ENCODE measurements at places on chromosomes 7 and 10.

DNA sequence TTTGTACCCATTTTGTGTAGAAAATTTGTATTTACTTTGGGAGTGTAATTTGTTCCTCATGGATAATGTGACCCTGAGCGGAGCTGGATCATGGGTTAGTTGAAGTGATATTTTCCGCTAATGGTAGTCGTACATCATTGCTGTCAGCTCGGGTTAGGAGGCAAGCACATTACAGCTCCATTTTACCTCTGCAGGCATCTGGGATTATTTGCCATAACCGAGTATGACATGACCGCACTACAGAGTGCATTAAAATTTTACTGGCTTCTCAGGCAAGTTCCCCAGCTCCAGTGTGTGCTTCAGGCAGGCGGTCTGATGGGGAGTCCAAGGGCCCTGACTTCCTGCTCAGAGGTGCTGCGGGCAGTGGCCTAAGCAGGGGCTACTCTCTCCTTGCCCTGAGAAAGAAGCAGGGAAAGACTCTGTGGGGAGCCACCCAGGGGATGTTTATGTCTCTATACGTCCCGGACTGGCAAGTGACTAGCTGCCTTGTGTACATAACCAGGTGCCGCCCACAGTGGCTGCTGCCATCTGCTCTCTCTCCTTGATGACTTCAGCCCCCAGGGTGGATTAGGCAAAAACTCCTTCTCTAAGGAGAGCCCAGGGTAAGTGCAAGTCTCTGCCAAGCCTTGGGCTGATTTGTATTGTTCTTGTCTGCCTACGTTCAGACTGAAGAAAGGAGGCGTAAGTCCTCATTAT, 685.3 kb upstream of the GALNT17 start:
- DNase-seq, result no peak

DNA sequence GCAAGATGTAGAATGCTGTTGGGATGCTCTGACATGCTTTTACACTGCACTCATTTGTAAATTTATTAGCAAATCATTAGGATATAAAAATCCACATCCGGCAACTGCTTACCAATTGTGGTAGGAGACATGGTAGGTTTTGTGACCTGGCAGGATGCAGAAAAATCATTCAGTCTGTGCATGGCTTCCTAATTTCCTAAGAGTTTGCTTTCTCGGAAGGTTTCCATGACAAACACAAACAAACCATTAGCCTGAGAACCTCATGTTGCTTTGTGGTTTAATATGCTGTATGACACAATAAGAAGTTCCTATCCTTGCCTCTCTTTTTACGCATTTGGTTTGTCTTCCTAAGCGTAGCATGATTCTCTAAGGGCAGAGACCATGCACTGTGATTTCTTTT, 14.7 kb upstream of the LMBR1 start:
- DNase-seq, result no peak

GRCh38 chr10:125538947-125539731, 143.8 kb downstream of the TEX36 start:
- no peak for DNase-seq

DNA sequence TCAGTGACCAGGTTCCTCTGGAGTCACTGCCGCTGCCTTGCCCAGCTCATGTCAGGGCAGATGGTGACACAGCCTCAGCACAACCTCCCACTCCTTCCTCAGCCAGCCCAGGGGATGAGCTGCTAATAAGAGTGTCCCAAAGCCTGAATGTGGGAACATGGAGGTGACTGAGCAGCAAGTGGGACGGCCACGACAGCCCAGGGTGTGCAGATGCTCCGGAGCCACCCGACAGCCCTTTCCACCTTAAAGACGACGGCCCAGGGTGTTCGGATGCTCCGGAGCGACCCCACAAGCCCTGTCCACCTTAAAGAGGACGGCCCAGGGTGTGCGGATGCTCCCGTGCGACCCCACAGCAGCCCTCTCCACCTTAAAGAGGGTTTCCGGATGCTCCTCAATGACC, 89.2 kb downstream of the DIP2C start:
- no peak for DNase-seq

DNA sequence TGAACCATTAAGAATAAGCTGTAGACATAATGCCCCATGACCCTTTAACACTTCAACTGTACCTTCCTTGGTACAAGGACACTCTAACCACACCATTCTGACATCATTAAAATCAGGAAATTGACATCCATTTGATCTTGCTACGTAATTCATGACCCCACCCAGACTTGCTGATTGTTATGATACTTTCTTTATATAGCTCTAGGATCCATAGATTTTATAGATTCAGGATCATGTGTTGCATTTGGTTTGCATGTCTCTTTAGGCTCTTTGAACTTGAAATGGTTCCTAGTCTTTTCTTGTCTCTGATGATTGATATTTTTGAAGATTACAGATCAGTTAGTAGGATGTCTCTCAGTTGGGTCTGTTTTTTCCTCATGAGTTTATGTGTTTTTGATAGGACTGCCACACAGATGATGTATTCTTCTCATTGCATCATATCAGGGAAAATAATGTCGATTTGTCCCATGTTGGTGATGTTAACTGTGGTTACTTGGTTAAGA, 13.5 kb downstream of the CCM2 start:
- DNase-seq, result no peak

DNA sequence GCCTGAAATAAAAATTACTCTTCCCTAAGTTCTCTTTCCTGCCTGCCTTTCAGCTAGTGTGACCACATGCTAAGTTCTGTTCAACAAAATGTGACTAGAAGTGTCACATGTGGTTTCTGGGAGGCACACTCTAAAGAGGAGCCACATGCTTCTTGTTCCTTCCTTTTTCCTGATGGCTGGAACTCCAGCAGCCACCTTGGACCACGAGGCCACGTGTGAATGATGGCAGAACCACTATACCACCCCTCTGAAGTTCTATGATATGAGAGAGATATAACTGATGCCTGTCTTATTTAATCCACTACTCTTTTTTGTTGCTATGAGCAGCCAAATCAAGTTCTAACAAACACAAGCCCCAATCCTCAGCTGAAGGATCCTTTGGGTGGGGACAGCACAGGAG, 8.1 kb downstream of the PODXL start:
- DNase-seq, result no peak

- DNase-seq, result no peak
Observed at GRCh38 chr7:16223963-16224707, 197.2 kb downstream of the CRPPA start.

DNA sequence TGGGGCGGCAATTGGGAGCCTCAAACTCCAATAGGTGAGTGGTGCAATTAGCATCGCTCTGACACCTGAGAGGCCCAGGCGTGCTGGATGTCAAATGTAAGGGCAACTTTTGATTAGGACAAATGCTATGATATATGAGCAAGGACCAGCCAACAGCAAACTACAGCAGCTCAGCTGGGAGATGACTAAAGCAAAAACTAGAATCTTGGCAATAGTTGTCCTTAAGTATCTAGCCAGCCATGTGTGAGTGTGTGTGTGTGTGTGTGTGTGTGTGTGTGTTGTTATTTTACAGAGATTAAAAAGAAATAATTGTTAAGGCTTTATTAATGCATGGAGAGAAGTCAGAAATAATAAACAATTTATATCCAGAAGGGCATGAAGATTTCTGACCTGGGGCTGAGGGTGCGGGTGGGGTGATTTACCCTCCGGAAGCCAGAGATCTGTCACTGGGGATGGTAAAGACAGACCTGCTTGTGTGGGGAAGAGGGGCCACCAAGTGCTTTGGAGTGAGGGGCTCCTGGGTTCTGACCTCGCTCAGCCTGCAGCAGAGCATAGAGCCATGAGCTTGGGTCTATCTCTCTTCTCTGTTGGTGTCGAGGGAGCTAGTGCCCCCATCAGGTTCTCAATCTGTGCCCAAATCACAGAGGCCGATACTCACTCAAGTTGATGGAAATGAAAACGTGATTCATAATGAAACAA, 77.3 kb downstream of the EMX2 start:
- no peak for DNase-seq

- no peak for DNase-seq
Observed at GRCh38 chr7:155292680-155293226, 4.9 kb upstream of the INSIG1 start.

- DNase-seq, result no peak
Observed at GRCh38 chr7:143199040-143199439, 15.8 kb downstream of the TAS2R39 start.

GRCh38 chr7:17186745-17187530, 111.5 kb upstream of the AHR start:
- no peak for DNase-seq

DNA sequence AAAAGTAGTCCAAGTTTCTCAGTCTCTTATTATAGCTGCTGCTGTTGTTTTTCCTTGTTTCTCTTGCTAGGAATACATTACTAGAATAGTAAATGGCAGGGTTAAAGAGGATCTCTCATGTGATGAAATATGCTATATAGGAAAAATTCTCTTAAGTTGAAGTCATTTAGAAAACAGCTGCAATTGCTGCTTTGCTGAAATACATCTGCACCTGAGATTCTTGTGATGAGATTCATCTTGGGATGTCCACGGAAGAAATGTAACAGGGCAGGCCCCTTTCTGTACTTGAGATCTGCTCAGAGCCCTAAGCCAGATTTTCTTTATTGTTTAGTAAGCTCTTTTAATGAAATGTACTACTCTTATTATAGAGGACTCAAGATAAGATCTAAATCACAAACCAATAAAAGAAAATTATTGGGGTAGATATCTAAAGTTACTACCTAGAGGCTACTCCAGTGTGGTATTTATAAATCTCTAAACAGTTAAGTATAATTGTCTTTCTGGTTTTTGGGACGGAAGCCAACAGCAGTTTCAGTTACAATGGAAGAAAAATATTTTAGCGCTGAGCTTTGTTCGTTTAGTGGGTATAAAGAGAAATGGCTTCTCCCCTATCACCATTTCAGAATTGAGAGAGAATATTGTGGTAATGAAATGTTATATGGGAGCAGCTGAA, 701.5 kb downstream of the KCNMA1 start:
- no peak for DNase-seq

GRCh38 chr7:34756025-34756437, 98.0 kb downstream of the NPSR1 start:
- DNase-seq, result no peak

DNA sequence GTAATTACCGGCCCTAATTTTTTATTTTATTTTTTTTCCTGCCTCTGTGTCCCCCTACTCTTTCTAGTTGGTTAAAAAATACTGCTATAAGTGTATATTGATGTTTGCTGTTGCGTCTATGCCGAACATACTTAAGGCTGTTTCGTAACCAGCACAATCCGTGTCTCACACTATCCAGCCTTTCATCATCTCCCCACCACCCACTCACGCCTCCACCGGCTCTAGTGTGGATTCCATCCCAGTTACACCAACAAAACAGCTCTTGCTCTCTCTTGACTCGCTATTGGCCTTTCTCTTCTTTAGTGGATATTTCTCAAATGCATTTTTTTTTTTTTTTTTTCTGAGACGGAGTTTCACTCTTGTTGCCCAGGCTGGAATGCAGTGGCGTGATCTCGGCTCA, 70.1 kb upstream of the CAMK1D start:
- DNase-seq, result no peak

DNA sequence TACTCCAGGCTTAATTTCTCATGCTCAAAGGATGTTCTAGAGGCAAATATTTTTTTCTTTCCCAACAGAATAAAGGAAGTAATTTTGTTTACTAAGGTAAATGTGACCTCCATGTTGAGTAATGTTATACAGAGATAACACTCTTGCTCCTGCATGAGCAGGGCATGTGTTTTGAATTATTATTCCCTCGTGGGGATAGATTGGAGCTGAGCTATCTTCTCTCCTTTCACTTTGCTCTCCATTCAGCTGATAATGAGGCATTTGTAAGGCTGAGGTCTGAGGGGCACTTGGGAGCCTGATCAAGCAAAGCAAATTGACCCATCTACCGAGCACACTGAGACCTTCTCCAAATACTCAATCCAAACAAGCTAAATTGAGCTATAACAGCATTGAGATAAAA, 50.7 kb upstream of the GHITM start:
- no peak for DNase-seq

DNA sequence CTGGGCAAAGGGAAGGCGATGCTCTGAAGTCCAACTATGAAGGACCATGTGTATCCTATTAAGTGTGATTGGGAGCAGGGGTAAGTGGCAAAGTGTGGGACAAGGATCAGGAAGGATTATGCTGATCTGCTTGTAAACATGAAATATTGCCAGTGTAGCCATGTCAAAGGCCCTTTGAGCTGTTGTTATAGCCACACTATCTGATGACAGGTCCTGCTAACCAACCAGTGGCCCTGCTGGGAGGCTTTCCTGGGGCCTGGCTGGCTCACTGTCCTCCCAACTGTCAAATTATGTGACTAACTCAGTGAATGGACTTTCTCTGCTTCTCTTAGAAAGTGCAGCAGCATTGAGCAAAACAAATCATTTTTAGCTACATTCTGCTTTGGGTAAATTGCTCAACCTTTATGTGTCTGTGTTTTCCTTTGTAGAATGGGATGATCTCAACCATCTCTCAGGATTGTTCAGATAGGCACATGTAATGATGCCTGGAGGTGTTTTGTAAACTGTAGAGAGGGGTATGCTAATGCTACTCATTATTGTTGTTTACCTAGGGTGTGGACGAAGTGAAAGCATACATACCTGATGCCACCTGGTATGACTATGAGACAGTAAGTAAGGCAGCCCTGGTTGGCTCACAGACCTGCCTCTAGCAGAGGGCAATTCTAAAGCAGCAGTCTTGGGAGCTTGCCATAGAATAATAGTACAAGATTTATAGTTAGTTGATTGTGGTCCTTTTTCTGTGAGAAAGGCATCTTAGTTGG, 47.4 kb downstream of the MGAM2 start:
- DNase-seq, result no peak

GRCh38 chr7:11298220-11298619, 324.5 kb downstream of the PHF14 start:
- no peak for DNase-seq

DNA sequence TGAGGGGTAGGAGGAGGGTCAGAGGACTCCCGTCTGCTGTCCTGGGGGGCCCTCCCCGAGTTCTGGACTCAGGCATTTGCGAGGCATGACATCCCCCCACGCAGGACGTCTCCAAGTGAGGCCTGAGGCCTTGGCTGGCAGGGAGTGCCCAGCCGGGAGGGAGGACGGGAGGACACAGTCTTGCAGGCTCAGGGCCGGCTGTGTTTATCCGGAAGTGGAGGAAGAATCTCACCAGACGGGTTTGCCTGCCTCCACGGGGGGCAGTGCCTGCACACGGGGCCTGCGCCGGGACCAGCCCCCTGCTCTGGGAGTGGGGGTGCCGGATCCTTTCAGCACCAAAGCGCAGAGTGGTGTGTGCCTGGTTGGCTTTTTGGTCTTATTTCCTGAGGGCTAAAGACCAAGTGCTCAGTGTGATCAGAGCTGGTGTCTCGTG, 10.9 kb downstream of the PWWP2B start:
- DNase-seq, result no peak

DNA sequence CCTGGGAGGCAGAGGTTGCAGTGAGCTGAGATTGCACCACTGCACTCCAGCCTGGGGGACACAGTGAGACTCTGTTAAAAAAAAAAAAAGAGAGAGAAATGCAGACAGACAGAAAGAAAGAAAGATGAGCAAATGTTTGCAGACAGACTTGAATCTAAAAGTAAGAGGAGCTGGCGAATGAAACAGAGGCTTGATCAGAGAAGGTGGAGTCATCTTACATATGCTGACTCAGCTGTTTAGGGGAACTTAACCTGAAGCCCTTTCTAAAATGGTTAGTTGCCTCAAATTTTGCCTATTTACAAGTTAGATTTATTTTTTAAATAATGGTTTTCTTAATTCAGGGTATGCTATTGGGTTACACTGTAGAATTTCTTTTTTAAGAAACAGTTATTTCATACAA, 5.4 kb downstream of the FAM171A1 start:
- DNase-seq, result no peak

- no peak for DNase-seq
Observed at GRCh38 chr10:26507441-26507840, 69.3 kb downstream of the APBB1IP start.

All from GM06990 (cell line).